ENCODE measurements at places on chromosomes 16 and 17.
A peak's percentile ranks its signal among the peaks of the same experiment; 100 is the strongest.

DNA sequence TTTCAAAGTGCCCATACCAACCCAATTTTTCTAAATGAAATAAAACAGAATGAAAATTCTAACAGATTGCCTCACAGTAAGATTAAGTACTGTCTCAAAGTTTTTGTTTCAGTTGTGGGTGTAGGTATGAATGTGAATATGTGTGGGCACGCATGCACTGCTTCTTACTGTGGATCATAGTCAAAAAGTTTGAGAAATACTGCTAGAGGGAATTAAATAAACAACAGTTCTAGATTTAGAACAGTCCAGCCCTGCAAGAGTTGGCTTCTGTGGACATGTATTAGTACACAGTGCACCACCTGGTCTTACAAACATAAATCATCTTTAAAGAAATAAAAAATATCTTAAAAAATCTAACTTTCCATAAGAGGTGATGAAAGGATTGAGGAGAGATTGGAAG lies 8.4 kb downstream of the ZNF652 start:
- DNase-seq, result no peak

- DNase-seq, result no peak
Observed at GRCh38 chr17:14768923-14769322, 468.0 kb downstream of the HS3ST3B1 start.

- DNase-seq, result no peak
Observed at GRCh38 chr17:68310152-68310551, 18.9 kb downstream of the ARSG start.

GRCh38 chr16:12941896-12942295 lies 40.5 kb downstream of the SHISA9 start:
- no peak for DNase-seq

DNA sequence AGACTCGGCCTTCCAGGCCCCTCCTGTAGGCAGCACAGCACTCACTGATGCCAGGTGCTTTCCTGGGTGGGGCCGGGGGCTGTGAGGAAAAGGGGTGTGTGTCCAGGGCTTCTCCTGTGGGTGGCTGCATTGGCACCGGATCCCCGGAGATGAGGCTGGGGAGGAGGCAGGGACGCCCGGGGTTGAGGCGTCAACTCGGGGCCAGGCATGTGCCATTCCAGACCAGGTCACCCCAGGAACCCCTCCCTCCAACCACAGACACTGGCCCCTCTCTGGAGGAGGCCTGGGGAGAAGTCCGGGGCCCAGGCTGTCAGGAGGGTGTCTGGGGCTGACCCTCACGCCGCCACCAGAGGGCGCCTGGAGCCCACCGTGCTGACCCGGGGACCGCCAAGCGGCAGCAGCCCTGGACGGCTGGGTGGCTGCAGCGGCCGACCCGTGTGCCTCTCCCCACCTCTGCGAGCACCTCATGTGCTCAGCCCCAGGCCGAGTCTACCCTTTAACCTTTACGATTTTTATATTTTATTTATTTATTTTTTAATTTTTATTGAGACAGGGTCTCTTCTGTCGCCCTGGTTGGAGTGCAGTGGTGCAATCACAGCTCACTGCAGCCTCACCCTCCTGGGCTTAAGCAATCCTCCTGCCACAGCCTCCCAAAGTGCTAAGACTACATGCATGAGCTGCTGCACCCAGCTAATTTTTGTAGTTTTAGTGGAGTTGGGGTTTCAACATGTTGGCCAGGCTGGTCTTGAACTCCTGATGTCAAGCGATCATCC lies 3.2 kb upstream of the METRN start:
- DNase-seq, result peak; percentile 63

DNA sequence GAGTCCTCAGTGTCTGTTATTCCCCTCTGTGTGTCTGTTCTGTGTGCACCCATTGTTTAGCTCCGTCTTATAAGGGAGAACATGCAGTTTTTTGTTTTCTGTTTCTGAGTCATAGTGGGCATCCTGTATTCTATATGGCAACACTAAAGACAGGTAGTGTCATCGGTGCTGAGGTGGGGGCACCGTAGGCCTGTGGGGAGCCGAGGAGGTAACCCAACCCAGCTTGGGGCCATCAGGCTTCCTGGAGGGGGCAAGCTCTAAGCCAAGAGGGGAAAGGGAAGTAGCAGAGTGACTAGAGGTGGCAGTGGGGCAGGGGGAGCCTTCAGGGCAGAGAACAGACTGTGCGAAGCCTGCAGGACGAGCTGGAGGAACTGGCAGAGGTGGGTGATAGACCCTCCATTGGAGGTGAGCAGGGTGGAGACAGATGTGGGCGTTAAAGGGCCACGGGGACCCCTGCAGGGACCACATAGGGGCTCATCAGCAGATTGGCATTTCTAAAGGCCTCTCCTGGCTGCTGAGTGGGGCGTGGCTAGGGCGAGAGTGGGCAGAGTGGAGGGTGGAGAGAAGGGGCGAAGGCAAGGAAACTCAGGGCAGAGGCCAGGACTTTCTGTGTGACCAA lies 36.5 kb downstream of the CPNE2 start:
- DNase-seq, result no peak

GRCh38 chr17:35243561-35244340 lies 879 bp downstream of the SLFN5 start:
- DNase-seq, result peak; percentile 15

- DNase-seq, result no peak
Observed at GRCh38 chr16:3283543-3284447, 504 bp downstream of the ZNF263 start.

DNA sequence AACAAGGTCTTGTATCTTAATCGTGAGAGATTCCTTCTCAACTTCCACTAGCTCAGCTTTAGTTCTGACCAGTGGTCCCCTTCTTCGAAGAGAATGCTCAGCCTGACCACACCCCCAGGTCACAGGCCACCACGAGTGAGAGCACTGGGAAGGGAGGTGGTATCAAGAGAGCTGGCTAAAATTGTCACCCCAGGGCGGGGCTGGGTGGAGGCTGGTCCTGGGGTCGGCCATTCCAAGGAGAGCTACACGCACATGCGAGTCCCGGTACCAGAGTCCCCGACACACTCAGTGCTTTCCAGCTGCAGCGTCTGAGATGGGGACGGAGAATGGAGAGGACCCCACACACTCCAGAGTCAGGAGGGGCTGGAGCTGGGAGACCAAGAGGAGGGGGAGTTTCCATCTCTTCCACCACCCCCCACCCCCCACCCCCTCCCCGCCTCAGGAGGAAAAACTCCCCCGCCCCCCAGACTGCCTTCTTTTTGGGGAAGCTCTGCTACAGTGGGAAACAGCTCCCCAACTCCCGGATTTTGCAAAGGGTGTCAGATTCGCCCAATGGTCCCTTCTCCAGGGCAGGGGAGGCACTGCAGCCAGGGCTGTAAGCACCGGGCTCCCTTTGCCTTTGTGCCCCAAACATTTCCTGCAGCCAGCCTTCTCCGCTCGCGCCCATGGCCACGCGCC lies 1.6 kb downstream of the C1QL1 start:
- no peak for DNase-seq

GRCh38 chr17:73552300-73553048 lies 91.8 kb downstream of the SDK2 start:
- no peak for DNase-seq

GRCh38 chr16:65480281-65481091 lies 358.6 kb upstream of the CDH11 start:
- no peak for DNase-seq

- DNase-seq, result peak; percentile 76
Observed at GRCh38 chr17:49741009-49741691, 22.8 kb downstream of the FAM117A start.

DNA sequence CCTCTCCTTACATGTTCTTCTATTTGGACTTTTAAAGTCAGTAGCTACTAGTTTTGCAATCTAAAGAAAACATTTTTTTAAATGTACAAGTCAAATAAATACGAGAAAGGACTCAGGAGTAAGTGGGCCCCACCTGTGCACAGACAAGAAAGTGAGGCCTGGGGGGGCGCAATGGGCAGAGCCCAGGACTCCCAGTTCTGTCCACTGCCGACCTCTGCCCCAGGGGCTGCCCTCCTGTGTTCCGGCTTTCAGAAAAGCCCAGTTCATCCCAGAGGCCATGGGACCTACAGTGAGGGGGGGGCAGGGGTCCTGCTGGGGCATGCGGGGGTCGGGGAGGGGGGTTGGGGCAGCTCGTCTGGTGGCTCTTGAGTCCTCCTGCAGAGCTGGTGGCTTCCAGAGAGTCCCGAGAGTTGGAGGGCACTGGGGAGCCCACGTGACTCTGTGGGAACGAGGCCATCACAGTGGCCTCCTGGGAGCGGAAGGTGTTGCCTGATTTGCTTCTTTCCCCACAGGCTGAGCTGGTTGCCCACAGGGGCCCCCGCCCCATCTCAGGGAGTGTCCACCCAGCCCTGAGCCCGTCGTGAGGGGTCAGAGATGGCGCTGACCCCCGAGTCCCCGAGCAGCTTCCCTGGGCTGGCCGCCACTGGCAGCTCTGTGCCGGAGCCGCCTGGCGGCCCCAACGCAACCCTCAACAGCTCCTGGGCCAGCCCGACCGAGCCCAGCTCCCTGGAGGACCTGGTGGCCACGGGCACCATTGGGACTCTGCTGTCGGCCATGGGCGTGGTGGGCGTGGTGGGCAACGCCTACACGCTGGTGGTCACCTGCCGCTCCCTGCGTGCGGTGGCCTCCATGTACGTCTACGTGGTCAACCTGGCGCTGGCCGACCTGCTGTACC lies 2.4 kb downstream of the UTS2R start:
- DNase-seq, result no peak

DNA sequence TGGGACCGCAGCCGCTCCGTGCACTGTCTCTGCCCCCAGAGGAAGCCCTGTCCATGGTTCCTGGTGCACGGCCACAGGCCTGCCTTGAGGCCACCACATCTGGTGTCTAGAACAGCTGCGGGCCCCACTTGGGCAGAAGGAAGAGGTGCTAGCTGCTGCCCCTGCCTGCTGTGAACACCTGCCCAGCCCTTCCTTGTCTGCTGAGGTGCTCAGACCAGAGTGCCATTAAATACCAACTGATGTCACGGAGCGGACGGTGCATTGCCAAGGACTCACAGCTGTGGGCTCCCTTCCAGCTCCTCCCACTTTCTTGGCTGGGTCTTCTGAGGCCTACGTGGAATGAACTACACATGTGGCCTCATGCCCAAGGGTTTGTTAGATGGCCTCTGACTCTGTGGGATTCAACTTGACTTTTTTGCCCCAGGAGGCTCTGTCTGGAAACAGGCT lies 146.1 kb downstream of the RAB11FIP4 start:
- DNase-seq, result no peak
